ENCODE measurements at places on chromosomes 13 and 19.
A peak's percentile ranks its signal among the peaks of the same experiment; 100 is the strongest.

DNA sequence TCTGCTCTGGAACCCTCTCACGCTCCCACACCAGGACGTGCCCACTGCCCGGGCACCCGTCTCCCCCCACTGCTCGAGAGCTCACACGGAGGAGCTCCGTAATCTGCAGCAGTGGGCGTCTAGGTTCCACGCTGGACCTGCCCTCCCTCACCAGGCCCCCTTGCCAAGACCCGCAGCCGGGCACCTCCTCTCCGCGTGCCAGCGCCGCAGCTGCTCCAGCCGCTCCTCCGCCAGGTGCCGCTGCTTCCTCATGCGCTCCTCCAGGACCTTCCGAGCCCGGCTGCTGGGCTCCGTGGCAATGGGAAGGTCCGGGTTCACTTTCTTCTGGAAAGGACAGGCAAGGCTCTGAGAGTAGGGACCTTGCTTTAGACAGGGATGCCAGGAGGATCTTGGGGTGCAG is 35.0 kb upstream of the MATK start:
- DNase-seq = no peak

- no peak for DNase-seq
Observed at GRCh38 chr13:24162604-24163003, 2.1 kb downstream of the SPATA13 start.

DNA sequence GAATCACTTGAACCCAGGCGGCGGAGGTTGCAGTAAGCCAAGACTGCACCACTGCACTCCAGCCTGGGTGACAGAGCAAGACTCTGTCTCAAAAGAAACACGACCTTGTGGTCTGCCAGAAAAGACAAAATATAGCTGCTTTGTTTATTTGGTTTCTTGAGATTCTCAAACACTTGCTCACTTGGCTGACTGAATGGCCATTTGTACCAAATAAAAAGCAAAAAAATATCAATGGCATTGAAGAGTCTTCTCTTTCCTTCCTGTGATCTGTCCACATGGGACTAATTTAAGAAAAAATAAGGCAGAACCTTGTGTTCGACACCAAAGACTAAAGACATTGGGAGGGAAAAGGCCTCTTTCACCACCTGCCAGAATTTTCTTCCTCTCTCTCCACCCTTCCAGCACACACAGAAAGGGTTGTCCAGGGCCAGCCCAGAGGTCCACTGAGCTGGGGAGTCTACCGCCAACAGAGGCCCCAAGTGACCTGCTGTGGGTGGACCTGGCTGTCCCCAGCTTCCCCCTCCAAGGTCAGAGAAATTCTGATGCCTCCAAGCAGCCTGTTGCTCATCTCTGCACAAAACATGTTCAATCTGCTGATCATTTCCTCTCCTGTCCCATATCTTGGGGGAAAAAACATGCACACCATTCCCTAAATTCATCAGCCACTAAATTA is 5.9 kb downstream of the BRME1 start:
- no peak for DNase-seq

DNA sequence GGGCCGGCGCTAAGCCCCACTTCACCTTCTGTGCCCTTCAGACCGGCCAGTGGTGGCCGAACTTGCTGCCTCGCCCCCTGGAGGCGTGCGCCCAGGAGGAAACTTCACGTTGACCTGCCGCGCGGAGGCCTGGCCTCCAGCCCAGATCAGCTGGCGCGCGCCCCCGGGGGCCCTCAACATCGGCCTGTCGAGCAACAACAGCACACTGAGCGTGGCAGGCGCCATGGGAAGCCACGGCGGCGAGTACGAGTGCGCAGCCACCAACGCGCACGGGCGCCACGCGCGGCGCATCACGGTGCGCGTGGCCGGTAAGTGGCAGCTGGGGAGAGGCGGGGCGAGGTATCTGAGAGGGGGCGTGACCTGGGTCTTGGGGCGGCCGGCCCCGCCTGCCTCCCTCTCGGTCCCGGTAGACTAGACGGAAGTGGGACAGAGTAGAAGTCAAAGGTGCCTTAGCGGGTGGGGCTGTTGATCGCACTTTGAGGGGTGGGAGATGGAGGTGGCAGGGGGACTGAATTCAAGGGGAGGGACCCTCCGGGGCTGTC is 5.6 kb downstream of the ICAM5 start:
- peak; percentile 84 for DNase-seq

DNA sequence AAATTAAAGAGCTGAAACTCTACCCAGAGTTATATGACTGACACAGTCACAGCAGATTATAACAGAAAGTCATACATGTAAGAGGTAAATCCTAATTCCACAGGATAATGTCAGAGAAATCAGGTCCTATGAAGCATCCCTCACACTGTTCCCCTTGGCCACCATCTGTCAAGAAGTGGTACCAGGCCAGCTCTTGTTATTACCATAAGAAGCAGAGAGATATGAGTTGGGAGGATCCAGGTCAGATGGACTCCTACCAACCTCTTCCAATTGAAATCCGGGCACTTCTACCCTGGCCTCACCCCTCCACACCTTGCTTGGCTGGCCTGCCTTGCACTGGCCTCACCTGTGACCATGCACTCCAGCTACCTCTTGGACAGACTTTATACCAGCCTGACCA is 353.2 kb downstream of the DNAJC15 start:
- no peak for DNase-seq

DNA sequence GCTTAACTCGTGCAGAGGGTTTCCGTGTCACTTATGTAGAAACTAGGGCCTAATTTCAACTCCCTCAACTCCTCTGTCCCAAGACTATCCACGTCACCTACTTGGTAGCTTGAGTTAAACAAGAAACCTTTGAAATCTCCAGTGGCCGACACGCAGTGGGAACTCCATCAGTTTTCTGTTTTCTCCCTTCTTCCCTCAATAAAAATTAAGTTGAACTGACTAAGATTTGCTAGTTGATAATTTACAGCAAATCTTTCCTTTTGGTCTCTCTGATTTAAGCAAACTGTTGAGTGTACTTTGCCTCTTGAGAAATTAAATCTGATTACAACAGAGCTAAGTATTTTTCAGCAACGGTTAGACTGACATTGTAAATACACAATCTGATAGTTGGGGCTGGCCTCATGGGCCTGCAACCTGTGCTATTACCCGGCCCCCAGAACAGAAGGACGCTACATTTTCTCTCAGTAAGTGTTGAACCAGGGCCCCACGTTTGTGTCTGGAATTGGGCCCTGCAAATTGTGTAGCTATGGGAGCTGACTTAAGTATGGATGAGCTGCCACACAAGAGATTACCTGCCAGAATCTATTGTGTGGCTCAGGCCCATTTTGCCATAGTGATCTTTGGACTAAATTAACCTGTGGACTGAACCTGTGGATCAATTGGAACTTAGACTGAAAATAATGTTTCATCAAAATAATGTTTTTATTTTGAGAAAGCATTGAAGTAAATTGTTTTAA is 708 bp upstream of the ESD start:
- DNase-seq = no peak

DNA sequence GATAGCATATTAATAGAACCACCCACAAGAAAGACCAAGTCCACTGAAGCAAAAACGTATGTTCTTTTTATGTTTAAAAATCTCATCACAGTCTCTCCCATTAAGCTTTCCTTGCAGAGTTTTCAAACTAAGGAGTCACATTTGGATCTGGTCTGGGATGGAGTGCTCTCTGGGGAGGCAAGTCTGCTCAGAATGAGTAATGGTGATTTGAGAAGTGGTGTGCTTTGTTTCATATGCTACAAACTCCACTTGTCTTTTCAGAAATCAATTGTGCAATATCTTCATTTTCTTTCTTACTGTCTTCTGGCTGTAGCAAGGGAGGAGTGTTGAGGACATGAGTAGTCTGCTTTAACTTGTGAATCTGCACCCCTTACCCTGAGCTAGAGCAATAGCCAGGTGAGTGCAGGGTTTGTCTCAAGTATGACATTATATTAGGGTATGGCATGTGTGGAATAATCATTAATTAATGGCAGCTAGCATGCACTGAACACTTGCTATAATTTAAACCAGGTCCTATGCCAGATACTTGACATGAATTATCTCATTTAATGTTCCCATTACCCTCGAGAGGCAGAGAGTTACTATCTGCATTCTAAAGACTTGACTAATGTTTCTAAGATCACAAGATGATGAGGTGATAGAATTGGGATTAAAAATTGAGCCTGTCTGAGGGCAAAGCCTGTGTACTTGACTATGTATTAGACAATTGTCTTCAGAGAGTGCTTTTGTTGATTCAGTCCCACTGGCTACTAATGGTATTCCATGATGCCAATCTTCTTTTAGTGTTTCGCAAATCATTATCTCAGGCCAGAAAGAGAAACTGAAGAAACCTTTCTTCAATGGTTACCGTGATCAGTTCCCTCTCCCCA is 171.8 kb downstream of the GPC6 start:
- DNase-seq = no peak

GRCh38 chr13:27621116-27621365 is 651 bp upstream of the POLR1D start:
- DNase-seq = no peak

- peak; percentile 49 for DNase-seq
Observed at GRCh38 chr19:38559428-38560401, 58.0 kb downstream of the MAP4K1 start.

DNA sequence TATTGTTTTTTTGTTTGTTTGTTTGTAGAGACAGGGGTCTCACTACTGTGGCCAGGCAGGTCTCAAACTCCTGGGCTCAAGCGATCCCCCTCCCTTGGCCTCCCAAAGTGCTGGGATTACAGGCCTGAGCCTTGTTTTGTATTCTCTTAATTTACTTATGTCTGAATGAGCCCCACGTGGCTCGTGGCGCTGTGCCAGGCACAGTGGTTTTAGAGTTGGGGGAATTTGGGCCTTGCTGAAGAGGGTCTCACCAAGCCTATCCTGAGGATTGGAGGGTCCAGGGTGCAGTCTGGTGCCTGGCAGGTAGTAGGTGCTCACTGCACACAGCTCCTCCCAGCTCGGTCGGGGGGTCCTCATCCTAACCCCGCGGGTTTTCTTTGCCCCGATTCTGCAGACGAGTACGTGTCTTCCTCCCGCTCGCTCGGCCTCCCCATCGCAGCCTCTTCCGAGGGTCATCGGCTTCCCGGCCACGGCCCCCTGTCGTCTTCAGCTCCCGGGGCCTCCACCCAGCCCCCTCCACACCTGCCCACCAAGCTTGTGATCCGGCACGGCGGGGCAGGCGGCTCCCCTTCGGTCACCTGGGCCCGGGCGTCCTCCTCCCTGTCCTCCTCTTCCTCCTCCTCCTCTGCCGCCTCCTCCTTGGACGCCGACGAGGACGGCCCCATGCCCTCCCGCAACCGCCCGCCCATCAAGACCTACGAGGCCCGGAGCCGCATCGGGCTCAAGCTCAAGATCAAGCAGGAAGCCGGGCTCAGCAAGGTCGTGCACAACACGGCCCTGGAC is 12.1 kb upstream of the EHD2 start:
- DNase-seq = no peak

GRCh38 chr13:100527644-100528043 is 60.9 kb downstream of the GGACT start:
- DNase-seq = no peak

GRCh38 chr13:65555962-65556361 is 1674.2 kb downstream of the PCDH9 start:
- no peak for DNase-seq

DNA sequence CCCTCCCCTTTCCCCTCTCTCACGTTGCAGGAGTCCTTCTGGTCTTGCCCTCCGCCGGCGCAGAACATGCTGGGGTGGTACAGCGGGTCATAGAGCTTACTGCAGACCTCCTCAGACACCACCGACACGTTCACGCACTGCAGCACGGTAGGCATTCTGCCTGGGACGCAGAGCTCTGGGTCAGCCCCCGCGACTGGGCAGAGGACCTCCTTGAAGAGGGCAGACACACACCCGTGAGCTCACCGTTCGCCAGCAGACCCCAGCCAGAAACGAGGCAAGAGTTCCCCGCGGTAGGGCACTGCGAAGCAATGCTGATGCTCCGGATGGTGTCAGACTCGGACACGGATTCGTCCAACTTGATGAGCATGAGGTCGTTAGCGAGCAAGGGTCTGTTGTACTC is 2.9 kb downstream of the KLK4 start:
- DNase-seq = no peak

- peak; percentile 93 for DNase-seq
Observed at GRCh38 chr19:36139473-36140303, at the start of gene CAPNS1. CAPNS1 (plus strand) TSS chr19:36140066; CDS start chr19:36141012, 946 bp downstream.

GRCh38 chr13:105952233-105952972 is 583.1 kb downstream of the EFNB2 start:
- no peak for DNase-seq

DNA sequence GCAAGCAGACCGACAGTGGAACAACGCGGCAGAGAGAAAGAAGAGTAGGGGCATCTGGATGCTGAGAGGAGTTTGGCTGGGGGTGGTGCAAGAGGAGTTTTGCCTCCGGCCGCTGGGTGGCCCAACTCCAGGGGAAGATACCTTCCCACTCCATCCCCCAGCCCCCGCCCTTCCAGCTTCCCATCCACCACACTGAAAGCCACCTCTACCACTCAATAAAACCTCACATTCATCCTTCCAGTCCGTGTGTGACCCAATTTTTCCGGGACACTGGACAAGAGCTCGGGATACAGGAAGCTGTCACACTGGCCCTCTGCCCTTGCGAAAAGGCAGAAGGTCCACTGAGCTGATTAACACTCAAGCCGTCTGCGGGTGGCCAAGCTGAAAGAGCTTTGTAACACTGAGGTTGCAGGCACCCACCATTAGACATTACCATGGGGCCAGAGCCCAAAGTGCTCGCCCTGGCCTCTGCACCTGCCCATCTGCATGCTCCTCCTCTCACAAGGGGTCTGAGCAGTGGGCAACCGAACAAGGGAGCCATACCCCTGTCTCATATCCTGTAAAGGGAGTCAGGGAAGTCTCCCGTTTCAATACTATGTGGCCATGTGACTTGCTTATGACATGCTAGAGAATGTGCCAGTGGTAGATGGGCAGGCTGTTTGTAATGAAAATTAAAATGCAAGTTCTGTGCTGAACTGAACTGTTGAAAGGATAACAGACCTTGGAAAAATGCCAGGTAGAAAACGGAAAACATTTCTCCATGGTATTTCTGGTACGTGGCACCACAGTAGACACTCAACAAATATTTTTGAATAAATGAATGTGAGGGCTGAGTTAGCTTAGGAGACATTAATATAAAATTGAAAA is 205.1 kb upstream of the STARD13 start:
- no peak for DNase-seq

DNA sequence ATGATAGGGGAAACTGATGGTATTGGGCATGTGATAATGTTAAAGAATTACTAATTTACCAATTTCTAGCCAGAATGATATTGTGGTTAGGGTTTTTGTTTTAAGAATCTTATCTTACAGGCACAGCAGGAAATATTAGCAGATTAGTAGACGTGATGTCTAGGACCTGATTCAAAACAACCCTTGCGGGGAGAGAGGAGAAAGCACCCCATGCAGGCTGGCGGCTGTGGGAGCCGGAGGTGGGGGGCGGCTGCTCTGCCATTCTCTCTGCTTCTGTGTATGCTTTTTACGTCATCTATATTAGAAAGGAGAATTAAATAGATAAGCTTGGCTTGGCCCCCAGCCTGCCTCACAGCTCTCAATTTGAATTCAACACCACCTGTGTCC is 41.5 kb downstream of the MLLT1 start:
- DNase-seq = no peak

DNA sequence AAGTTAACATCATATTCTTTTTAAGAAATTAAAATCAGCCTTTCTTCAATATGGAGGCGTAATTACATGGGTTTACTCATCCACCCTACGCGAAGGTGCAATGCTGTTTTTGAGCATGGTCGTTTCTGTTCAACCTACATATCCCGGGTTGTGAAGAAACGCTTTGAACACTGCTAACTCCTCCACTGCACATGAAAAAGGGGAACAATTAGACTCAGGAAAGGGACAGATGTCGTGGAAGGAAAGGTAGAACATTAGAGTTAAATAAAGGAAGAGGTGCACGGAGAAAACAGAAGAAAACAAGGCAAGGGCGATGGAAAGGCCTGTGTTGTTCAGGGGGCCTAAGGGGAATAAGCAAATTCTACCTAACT is 4.1 kb downstream of the ZIC5 start:
- no peak for DNase-seq

- no peak for DNase-seq
Observed at GRCh38 chr13:71591374-71591773, 275.6 kb downstream of the DACH1 start.
